Stimulated activated CD4-positive, alpha-beta T cell treated with anti-CD3 and anti-CD28 coated beads, Interleukin-15, amount 100 ng/mL, for 1 hour (primary cell): ENCODE measurements at places on chromosomes 12 and 14.

GRCh38 chr12:6074979-6075585, 49.4 kb downstream of the VWF start:
- DNase-seq: no peak

GRCh38 chr12:47868041-47868440, 36.8 kb downstream of the VDR start:
- no peak for DNase-seq

DNA sequence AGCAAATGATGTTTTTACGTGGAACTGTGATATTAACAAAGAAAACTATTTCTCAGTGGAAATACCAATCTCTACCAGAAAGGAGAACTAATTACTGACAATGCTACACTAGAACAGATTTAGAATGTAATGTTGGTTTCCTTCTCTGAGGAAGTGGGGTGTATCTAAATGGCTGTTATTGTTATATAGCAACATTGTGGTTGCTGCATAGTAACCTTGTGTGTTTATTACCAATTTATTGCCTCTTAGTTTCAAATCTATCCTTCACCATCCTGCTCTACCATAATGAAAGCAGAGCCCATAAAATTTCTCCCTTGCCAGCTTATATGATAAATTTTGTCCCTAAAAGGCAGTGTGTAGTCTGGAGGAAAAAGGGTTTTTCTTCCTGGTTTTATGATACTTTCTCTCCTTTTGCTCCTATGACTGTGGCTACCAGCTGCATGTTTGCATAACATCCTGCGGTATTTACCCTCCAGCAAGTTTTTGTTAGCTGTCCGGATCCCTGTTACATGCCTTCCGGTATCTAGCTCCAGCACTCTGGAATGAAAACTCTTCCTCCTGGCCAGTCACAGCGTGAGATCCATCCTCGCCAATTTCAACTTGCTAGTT, 5.7 kb upstream of the KLRK1 start:
- DNase-seq: no peak

- DNase-seq: no peak
Observed at GRCh38 chr12:74482115-74482514, 55.5 kb upstream of the ATXN7L3B start.

DNA sequence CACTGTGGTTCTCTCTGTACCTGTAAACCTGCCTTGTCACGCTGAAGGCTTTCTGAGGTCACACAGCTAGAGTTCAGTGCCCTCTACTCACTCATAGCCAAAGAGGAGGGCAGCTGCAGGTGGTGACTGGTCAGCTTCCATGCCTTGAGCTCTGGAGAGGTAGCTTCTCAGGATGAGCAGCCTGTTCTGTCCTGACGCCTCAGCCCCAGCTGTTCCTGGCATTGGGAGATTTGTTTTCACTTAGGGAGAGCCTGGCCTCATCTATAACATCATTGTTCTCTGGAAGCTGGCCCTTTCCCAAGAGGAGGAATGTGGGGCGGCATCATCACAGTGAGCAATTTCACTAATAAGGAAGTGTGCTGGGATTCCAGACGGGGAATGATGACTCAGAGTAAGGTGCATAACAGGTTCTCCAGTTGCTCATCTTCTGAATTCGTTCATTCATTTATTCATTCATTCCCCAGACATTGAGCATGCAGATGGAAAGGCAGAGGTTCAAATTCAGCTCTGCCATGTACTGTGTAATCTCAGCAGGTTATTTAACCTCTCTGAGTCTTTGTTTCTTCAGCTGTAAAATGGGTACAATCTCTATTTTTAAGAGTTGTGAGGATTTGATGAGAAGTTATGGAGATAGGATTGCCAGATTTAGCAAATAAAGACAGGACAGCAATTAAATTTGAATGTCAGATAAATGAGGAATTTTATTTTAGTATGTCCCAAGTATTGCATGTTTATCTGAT, 255.8 kb upstream of the CRY1 start:
- DNase-seq: no peak

DNA sequence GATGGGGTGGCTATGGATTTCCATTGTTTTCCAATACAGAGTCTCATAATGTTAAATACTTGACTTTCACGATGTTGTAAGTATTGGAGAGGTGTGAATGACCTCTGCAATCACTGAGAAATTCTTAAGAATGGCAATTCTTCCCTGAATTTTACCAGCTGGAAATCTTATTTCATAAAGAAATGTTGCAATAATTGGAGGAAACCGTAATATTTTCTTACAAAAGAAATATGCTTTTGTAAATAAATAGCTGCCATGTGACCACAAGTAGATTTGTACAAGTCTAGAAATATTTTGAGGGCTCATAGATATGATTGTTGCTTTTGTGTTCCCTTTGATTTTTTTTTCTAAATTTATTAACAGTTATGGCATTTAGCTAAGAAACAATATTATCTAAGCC, 308.7 kb upstream of the ATP2B1 start:
- DNase-seq: no peak

GRCh38 chr14:74867673-74868072, 8.3 kb downstream of the PROX2 start:
- peak; percentile 29 for DNase-seq

GRCh38 chr12:29945904-29946303, 162.2 kb upstream of the TMTC1 start:
- DNase-seq: no peak

DNA sequence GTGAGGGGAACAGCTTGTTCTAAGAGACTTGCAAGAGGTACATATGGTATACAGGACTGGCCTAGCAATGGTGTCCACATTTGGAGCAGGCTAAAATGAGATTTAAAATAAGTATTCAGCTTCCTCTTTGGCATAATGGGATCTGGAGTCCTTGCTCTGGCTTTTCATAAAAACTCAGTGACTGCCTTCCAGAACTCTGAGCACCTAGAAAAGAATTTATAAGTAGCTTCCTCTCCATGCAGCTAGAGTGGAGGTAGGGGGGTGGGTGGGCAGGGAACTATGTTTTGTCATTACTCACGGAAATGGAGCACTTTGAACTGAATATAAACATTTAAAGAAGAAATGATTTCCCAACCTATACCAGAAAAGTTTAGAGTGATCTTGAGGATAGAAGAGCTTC, 3.3 kb upstream of the C12orf71 start:
- DNase-seq: no peak

GRCh38 chr12:67433385-67434175, 164.4 kb downstream of the CAND1 start:
- no peak for DNase-seq

DNA sequence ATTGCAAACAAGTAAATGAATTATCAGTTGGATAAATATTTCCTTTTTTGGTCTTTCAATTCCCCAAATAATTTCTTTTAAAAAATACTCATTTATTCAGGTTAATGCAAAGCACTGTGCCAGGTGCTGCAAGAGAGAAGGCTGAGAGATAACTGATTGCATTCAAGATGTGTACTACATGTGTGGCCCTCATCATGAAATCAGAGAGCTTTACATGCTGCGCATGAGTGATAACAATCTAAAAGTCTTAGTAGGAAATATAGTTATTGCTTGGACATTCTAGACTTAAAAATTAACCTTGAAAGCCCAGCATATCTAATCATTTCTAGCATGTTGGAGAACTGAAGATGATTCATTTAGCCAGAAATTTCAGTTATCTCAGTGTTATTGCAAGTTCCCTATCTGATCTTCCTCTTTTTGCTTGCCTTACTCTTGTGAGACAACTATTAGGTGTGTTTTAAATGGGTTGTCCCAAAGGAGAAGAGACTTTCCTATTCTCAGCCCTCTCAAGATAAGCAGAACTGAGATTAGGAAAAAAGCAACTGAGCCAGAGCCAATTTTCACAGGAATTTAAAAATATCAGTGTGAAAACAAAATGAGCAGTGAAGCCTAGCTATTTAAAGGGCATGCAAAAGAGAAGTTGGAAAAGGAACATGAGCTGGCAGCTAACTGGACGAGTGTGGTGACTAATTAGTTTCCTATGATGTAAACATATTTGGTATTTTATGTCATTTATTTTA, 60.9 kb downstream of the PLEKHA5 start:
- DNase-seq: no peak

DNA sequence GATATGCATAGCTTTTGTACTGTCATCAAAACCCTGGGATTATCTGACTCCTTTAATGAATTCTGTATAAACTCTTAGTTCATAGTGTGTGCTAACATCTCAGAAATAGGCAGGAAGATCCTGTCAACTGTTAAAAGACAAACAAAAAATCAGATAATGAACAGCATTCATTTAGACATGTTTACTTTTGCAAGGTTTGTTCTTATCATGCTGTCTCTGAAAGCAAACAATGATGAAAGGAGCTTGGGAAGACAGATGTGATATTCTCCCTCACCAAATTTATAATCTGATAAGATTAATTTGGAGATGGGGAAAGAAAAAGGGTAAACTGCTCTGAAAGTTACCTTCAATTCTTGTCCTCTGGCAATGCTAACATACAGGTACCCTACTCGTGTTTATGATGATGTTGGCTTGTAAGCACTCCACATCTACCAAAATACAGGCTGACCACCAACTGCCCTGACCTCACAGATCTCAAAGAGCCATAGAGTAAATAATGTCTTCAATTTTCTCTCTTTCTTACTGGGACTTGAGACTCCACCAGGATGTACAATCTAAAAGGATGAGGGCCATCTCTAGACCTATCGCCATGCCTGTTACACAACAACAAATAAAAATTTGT, 233.8 kb downstream of the SSPN start:
- no peak for DNase-seq

GRCh38 chr12:69985656-69986055, 160.6 kb downstream of the MYRFL start:
- no peak for DNase-seq

DNA sequence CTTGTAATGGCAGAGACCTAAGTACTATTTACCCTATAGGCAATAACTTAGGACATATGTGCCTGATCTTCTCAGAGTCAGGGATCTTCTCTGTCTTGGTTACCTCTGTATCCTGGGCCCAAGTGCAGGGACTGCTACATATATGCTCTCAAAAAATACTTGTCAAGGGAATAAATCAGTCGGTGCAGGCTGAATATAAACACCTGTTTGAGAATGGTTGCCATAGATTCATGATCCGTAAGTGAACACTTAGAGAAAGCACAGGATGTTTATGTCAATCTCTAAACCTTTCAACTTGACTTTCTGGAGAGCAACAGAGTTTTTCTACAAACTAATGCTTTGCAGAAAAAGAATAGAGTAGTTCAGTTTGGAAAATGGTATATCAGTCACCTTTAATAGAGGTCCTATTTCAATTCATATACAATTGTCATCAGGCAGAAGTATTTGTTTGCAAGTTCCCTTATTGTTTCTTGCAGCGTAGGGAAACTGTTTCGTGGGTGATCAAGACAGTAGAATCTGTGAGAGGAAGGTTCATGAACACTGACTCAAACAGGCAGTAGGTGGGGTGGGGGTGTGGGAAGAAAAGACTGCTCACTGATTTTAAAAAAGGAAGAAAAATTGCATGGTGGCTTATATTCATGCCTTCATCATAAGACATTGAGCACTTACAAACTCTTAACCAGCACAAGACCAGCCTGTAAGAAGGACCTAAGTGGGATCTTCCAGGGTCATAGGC, 6.0 kb upstream of the UBE2N start:
- no peak for DNase-seq

DNA sequence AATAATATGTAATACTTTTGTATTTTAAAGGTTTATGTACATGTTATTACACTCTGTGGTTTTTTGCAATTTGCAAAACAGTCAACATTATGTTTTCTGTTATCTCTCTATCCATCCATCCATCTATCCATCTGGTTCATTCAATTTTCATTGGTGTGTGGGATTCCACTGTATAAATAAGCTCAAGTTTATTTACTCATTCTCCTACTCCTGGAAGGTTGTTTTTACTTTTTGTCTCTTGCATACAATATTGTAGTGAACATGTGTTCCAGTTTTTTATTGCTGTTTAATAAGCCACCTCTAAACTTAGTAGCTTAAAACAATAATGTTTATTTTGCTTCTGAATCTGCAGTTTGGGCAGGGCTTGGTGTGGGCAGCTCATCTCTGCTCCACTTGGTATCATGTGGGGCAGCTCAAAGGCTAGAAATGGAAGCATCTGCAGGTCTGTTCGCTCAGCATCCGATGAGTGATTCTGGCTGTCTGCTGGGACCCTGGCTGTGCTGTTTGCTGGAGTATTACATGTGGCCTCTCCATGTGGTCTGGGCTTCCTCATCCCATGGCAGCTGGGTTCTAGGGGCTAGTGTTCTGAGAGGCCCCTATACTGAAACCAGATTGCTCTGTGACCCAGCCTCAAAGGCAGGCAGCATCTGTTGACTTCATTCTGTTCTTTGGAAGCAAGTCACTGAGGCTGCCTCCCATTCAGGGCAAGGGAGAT, 98.8 kb downstream of the SLC25A47 start:
- no peak for DNase-seq

DNA sequence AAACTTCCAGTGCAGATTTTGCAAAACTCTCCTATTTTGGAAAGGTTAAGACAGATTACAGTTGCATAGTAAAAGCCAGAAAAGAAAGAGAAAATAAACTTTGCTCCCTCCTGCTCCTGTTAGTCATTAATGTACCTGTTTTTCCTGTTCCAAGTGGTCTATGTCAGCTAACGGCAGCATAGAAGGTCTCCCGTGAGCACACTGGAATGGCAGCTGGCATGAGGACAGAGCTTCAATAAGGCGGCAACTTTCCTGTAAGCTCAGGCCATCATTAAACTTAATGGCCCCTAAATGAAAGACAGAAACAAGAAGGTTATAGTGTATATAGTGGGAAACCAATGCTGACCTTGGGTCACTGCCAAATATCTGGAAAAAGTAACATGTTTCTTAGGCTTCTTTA, 16.0 kb downstream of the EIF2B2 start:
- no peak for DNase-seq

DNA sequence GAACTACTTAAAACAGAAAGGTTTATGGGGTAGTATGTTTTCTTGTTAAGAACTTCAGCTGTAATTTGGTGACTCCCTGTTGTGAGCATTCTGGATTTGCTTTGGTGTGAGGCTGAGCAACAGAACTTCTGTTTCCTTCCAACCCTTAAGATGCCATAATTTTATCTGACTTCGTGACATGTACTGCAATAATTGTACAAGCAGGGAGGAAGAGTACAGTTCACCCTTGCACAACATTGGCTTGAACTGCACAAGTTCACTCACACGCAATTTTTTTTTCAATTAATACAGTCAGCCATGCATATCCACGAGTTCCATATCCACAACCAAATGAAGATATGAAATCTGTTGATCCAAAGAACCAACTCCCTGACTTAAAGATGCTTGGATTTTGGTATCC, 42.9 kb upstream of the ANKS1B start:
- no peak for DNase-seq

- peak; percentile 28 for DNase-seq
Observed at GRCh38 chr12:117874842-117875434, 93.9 kb downstream of the KSR2 start.

DNA sequence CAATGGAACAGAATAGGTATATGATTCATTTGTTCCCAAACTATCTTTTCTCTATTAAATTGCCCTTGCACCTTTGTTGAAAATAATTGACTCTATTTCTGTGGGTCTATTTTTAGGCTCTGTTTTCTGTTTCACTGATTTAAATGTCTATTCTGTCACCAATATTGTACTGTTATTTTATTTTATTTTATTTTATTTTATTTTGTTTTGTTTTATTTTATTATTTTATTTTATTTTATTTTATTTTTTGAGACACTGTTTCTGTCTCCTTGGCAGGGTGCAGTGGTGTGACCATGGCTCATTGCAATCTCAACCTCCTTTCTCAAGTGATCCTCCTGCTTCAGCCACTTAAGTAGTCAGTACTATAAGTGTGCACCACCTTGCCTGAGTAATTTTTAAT, 34.9 kb downstream of the OR4N2 start:
- DNase-seq: no peak

- DNase-seq: no peak
Observed at GRCh38 chr14:91303091-91303923, 58.8 kb upstream of the GPR68 start.
